Renal cortical epithelial cell (primary cell): ENCODE measurements at places on chromosomes 12 and 14.

GRCh38 chr14:36529062-36529461 lies 9.0 kb upstream of the NKX2-1 start:
- no peak for DNase-seq

GRCh38 chr12:52082669-52082987 lies 3.1 kb downstream of the SMIM41 start:
- no peak for DNase-seq

GRCh38 chr12:19410211-19410610 lies 29.1 kb upstream of the AEBP2 start:
- DNase-seq, result no peak

GRCh38 chr14:101584055-101584859 lies 23.0 kb downstream of the DIO3 start:
- no peak for DNase-seq

- DNase-seq, result no peak
Measured at GRCh38 chr12:57767876-57768275, 998 bp upstream of the CYP27B1 start.

DNA sequence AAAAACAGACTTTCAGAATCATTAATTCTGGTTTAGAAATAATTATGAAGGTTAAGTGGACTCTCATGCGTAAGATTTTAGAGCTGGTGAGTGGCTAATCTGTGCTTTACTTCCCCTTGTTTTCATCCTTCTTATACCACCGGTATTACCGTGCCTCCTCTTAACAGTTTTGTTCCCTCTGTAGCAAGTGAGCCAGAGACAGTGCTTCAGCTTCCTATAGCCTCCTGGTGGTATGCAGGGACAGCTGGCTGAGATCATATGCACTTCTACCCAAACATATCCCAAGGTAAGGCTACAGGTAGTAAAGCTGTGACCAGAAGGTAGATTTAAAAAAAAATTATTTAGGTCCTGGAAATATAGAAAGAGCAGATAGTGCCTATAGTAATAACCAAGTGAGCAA lies 55.2 kb downstream of the PDE3A start:
- DNase-seq, result no peak

DNA sequence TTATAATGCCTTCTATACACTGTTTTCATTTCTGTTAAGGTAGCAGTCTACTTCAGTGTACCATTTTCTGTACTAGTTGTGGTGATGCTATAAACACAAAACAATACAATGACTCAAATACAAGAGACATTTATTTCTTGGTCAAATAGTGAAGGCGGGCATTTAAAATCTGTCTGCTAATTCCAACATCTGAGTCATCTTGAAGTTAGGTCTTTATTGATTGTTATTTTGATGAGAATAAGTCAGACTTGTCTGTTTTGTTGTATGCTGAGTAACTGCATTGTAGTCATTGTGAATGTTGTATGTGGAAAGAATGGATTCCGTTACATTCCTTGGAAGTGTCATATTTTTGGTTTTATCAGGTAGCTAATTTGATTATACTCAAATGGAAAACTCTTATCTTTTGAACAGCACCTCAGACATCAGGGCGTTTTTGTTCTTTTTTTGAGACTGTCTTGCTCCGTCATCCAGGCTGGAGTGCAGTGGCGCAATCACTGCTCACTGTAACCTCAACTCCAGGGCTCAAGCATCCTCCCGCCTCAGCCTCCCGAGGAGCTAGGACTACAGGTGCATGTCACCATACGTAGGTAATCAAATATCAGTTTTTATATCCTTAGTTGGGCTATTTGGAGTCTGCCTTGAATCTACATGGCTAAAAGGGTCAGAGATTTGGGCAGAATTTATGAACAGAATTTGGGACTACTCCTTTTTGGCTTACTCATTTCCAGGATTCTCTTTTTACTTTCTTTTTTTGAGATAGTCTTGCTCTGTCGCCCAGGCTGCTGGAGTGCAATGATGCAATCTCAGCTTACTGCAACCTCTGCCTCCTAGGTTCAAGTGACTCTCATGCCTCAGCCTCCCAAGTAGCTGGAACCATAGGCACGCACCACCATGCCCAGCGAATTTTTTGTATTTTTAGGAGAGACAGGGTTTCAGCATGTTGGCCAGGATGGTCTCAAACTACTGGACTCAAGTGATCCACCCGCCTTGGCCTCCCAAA lies 56.8 kb downstream of the PAPLN start:
- DNase-seq, result peak; percentile 51

DNA sequence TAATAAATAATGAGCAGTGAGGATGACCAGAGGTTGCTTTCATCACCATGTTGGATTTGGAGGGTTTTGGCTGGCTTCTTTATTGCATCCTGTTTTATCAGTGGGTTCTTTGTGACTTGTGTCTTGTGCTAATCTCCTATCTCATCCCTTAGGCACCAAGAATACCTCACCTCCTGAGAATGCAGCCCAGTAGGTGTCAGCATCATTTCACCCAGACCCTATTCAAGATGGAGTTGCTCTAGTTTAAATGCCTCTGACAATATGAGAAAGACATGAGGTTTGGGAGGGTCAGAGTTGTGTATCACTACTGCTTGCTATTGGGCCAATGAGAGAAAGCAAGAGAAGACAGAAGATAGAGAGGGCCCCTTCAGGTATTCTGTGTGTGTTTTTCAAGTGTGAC lies 592.2 kb downstream of the ETNK1 start:
- no peak for DNase-seq

GRCh38 chr12:110538869-110539622 lies 36.9 kb downstream of the RAD9B start:
- no peak for DNase-seq

- DNase-seq, result no peak
Measured at GRCh38 chr12:1716215-1716862, 25.5 kb downstream of the ADIPOR2 start.

DNA sequence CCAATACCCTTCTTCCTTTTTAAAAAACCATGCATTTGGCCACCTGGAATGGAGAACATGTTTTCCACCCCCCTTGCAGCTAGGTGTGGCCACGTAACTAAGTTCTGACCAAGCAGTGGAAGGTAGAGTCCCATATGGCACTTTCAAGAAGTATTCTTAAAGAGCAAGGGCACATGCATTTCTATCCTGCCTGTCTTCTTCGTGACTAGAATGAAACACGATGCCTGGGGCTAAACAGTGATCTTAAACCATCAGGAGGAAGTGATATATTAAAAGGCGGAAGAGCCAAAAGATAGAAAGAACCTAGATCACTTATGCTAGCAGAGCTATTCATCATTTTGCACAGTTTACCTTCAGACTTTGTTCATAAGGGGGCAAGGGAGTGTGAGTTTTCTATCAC lies 16.0 kb upstream of the DDX11 start:
- DNase-seq, result no peak

DNA sequence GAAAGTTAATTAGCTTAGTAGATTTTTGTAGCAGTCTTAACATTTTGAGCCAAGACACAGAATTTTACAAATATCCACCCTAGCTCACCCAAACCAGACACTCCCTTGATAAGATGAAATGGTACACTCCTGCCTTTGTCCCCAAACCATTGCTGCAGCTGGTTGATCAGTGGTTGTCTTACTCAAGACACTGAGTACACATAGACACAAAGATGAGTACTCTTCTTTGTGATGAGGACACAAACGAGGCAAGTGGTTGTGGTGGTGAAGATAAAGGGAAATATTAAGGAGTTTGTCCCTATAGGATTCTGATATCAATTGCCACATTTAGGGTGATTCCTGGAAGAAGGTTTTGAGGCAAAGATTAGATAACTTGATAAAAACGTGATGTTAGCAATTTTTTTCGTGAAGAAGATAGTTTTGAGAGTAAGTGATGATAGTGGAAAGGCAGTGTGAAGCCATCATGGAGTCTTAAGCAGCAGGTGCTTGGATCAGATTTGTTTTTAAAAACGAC lies 21.4 kb upstream of the ATP2B1 start:
- DNase-seq, result no peak

DNA sequence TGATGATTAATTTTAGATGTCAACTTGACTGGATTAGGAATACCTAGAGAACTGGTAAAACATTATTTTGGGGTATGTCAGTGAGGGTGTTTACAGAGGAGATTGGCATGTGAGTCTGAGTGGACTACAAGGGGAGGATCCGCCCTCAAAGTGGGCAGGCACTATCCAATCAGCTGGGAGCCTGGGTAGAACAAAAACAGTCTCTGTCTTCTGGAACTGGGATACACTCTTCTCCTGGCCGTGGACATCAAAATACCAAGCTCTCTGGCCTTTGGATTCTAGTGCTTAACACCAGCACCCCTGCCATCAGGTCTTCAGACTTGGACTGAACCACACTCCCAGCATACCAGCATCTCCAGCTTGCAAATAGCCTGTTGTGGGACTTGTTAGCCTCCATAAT lies 4.4 kb upstream of the SCAF11 start:
- DNase-seq, result no peak

DNA sequence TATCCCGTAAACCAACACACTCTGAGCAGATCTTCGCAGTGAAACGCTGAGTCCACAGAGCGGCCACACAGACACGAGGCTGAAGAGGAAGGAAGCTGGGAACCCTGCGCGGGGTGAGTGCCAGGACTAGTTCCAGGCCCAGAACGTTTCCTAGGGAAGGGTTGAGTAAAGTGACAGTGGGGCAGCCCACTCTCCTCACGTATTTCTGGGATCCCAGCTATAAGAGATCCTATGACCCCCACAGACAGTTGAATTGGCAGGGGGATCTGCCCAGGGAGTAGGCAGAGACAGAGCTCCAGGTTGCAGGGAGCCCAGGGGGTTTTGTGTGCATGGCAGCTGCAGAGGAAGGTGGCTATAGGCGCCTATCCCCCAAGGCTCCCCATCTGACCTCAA lies 51.1 kb downstream of the GTF2A1 start:
- no peak for DNase-seq

DNA sequence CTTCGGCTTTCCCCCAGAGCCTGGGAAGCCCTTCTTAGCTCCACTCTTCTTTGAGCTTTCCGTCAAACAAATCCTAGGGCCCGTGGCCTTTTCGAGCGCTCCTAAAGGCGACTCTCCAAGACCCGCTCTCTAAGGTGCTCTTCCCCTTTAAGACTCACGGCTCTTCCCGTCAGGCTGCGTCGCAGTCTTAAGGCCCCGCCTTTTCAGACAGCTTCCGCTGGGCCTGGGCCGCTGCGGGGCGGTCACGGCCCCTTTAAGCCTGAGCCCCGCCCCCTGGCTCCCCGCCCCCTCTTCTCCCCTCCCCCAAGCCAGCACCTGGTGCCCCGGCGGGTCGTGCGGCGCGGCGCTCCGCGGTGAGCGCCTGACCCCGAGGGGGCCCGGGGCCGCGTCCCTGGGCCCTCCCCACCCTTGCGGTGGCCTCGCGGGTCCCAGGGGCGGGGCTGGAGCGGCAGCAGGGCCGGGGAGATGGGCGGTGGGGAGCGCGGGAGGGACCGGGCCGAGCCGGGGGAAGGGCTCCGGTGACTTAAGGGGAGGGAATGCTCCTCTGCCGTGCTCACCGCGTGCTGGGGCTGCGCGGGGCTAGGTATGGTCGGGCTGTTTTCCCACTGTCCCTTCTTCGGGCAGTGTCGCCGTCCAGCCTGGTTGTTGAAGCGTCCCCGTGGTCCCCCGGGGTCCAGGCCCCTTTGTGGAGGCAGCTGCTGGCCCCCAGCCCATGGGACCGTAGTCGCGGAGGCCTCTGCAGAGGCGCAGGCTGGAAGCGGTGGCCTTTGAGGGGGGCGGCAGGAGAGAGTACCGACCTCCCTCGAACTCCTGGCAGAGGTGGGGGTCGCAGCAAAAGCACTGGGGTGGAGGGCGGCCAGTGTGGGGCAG lies at the start of gene PEX5:
TSS of gene PEX5 (plus strand) at position 289 of the 870 bp plus-strand sequence. CDS start 692 bp downstream, outside the sequence.
- peak; percentile 91 for DNase-seq

- no peak for DNase-seq
Measured at GRCh38 chr14:25350021-25350420, 300.1 kb upstream of the STXBP6 start.

- DNase-seq, result peak; percentile 47
Measured at GRCh38 chr12:74317078-74317601, 220.5 kb upstream of the ATXN7L3B start.

DNA sequence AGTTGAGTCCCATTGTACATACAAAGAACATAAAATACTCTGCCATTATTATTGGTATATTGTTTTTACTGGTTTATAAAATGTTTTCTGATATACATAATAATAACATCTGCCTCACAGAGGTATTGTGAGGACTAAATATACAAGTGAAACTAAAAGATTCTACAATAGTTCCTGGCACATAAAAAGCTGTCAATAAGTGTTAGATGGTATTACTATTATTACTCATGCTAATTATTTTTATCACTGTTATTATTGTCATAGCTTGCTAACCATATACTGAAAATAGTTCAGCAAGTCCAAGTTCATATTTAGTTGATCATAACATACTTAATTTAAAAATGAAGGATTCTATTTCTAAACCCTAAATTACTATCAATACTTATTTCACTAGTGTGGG lies 34.4 kb downstream of the BTG1 start:
- DNase-seq, result no peak

DNA sequence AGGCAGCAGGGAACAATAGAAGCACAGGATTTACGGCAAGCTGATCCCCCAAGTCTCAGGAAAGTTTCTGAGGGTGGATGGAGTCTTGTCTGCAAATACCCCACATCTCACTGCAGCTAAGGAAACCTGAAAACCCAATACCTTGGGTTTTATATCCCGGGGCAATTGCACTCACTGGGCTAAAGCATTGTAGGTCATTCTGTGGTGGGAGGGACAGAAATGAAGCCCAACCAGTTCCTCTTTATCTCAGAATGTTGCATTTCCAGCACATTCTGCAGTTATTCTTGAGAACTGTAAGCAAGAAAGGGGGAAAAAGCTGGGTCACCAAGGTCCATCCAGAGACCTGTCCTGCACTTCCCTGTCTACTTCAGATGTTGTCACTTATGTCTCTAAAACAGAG lies 39.8 kb downstream of the C12orf42 start:
- no peak for DNase-seq

DNA sequence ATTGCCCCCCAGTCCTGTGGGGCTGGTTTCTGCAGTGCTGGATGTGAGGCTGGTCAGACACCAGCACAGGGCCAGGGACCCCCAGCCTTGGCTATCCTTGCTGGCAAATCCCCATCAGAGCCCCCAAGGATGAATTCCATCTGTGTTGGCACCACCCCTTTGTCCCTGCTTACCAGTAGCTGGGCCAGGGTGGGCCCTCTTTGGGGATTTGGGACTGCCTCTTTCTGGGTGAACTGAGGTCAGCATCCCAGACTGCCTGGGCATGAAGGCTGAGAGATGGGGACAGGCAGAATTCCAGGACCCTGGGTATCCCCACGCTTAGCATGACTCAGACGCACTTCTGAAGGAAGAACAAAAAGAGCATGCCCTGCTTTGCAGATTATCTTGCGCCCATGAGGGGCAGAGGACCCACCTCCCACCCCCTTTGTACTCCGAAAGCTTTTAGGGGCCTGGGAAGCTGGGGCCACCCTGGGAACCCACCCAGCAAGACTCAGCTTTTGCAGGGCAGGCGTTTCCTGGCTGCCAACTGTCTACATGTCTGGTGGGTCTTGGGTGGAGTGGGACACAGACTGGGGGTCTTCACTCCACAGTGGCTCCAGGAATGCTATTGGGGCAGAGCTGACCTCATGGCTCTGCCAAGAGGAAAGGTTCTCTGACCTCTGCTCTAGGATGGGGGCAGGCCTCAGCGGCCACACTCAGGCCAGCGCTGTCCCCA lies 26.8 kb downstream of the RFLNA start:
- no peak for DNase-seq

DNA sequence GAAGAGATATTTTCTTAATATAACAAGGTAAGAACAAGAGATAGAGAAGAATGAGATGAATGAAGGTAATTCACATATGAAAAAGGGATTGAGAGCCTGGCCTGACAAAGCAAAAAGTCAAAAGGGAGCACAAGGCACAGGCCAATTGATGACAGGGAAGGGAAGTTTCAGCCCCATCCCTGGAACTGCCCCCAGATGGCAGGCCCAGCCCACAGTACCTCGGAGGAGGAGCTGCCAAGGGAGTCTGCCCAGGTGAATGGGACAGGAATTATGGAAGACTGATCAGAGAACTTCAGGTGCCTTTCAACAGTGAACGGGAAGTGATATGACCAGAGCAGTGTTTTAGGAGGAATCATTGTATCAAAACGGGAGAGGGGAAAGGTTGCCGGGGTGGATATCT lies 15.7 kb downstream of the SNRPF start:
- no peak for DNase-seq
